ENCODE measurements at places on chromosomes 4 and X.
A peak's percentile ranks its signal among the peaks of the same experiment; 100 is the strongest.

GRCh38 chrX:47218920-47219815 lies 687 bp downstream of the CDK16 start:
- DNase-seq: no peak

DNA sequence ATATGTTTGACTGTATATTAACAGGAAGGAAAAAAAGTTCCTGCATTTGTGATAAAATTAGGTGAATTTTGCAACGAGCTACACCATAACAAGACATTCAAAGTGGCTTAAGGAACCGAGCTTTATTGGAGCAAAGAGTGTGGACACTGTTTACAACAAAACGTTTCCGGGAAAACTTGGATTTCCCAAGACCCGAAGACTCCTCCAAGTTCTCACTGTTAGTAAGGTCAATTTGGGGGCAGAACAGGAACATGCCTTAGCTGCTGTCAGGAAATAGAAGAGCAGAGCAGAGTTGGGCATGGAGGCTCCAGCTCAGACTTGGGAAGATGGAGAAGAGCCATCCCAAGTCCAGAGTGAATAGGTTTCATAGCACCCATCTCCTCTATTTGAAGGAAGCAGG lies 16.5 kb downstream of the ADH6 start:
- no peak for DNase-seq

DNA sequence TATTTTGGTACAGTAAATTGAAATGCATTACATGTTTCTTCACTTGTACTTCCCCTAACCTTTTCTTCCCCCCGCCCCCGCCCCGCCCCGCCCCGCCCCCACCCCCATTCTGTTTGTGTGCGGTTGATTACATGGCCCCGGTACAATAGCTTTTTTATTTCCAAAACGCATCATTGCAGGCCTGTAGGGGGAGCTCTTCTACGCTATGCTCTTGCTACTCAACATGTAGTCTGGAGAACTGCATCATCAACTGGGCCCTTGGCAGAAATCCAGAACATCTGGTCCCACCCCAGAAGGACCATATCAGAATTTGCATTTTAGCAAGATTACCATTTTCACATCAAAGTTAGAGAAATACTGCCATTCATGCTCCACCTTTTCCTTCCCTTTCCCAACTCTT lies 333.3 kb upstream of the DDX53 start:
- peak; percentile 7 for DNase-seq

DNA sequence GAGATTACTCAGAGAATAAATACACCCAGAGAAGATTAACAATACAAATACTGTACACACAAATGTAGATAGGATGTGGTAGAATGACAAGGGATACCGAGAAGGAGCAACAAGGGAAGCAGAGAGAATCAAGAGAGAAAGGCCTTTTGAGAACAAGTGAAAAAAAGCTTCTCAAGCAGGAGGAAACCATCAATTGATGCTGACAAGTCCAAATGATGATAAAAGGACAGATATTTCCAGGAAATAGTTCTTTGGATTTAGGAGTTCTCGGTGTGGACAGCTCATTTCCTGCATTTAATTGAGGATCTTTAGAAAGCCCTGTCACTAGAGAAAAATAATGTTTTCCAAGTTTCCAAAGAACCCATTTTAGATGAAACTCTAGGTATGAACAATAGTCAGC lies 48.1 kb downstream of the NPY5R start:
- no peak for DNase-seq

- DNase-seq: no peak
Observed at GRCh38 chr4:78310007-78310739, 241.4 kb upstream of the ANXA3 start.

- no peak for DNase-seq
Observed at GRCh38 chr4:185467101-185467500, 4.4 kb downstream of the CCDC110 start.

GRCh38 chrX:127030016-127030748 lies 210.7 kb downstream of the PRR32 start:
- no peak for DNase-seq

DNA sequence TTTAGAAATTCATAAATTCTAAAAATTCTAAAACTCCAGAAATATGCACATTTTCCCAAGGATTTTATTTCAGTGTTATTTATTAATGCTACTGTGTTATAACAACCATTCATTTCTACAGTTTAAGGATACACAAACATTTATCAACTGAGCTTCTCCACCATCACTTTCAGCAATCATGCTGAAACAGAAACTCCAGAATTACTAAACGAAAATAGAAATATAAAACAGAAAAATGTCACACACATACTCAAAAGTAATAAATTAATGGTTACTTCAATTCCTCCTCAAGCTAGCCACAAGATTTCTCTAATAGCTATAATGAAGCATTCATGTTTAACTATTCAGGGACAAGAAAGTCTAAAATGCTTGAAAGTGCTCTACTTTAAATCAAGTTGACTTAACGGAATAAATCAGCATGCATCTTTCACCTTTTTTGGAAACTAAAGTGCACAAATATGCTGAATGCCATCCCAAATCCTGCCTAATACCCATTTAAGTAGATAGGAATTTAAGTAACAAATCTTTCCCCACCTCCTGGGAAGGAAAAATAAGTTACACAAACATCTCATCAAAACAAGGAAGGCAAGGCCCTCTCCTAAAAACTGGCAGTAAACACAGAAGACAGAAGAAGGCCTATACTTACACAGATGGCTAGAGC lies 563 bp downstream of the FAM13A start:
- peak; percentile 4 for DNase-seq

DNA sequence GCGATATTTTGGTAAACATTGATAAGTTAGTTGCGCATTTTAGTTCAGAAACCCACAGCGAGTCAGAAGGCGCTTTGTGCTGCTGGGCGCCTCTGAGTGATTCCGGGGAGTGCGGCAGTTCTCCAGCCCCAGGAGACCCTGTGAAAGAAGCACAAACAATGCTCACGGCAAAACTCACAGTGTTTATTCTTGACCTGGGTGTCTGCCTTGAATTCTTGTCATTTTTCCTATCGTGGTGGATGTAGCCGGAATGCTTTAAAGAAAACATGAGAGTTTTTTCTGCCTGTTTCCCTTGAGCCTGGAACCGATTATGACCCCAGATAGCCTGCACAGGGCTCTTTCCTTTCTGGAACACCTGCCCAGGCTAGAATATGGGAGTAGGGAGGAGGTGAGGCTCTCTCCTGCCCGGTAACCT lies 6.7 kb downstream of the TBL1X start:
- no peak for DNase-seq

GRCh38 chr4:37935026-37935425 lies 25.2 kb upstream of the PTTG2 start:
- no peak for DNase-seq

DNA sequence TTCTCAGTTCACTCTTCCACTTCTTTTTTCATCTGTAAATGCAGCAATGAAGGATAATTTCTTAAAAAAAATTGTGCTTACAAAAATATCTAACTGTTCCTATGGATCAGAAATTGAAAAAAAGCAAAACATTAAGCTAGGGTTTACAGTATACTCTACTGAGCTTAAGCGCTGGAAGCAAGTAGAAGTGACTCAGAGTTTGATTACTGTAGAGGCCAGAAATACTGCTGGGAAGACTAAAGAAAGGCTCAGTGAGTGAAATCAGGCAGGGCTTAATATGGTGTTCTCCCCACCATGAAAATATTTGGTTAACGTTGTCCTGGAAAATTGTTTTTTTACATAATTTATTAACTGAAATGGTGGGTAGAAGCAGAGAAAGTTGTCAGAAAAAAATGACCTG lies 1061.8 kb upstream of the GRIA3 start:
- no peak for DNase-seq

Measured in CMK (cell line).